Nephron progenitor cell (in vitro differentiated cells): ENCODE measurements at places on chromosomes 11 and 22.

DNA sequence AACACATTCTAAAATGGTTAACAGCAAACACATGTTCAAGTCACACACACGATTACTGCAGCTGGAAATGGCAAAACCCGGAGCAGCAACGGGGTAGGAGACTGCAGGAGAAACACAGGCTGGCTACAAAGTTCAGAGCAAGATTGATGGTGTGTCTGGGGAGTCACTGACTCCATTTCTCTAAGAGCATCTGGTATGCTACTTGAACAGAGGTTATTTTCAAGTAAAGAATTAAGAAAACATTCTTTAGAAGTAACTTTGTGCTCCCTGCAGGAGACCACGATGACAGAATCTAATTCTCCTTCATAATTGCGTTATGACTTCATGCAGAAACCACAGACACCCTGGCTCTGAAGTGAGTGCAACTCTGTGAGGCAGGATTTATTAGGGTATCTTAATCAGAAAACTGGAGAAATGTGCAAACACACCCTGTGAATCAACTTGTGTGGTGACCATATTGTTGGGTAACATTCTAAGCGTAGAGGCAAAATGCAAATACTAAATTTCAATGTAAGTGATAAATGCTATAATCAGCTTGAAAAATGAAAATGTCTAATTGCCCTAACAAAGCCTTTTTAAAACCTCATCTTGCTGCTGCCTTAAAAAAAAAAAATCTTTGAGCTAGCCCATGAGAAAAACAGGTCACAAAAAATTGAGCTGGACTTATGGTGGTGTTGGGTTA lies 303.0 kb downstream of the CADM1 start:
- peak; percentile 24 for DNase-seq
- H3K4me3 ChIP-seq = peak overlapping the region; percentile 45
- peaks cover 4% of the 10 kb centered on the region for H3K27me3 ChIP-seq
- H3K36me3 ChIP-seq = peaks cover 34% of the 10 kb centered on the region
- H3K27ac ChIP-seq = peak overlapping the region; percentile 98
- peaks cover 96% of the 10 kb centered on the region for H3K4me1 ChIP-seq

GRCh38 chr11:47071791-47072261 lies 104.9 kb downstream of the ARFGAP2 start:
- H3K36me3 ChIP-seq = peaks cover 9% of the 10 kb centered on the region
- peaks cover 7% of the 10 kb centered on the region for H3K4me1 ChIP-seq
- peak; percentile 5 for DNase-seq
- no peak overlapping the region for H3K27ac ChIP-seq

- no peaks in the 10 kb centered on the region for H3K27me3 ChIP-seq
- H3K4me1 ChIP-seq = no peaks in the 10 kb centered on the region
- H3K27ac ChIP-seq = no peak overlapping the region
- no peak overlapping the region for H3K4me3 ChIP-seq
- DNase-seq = no peak
- no peaks in the 10 kb centered on the region for H3K36me3 ChIP-seq
Measured at GRCh38 chr11:24064309-24064903, 432.4 kb upstream of the LUZP2 start.

GRCh38 chr22:44055805-44056204 lies 31.7 kb downstream of the PARVB start:
- H3K4me3 ChIP-seq = no peak overlapping the region
- H3K27me3 ChIP-seq = peaks cover 6% of the 10 kb centered on the region
- no peak for DNase-seq
- peak overlapping the region; percentile 93 for H3K27ac ChIP-seq

DNA sequence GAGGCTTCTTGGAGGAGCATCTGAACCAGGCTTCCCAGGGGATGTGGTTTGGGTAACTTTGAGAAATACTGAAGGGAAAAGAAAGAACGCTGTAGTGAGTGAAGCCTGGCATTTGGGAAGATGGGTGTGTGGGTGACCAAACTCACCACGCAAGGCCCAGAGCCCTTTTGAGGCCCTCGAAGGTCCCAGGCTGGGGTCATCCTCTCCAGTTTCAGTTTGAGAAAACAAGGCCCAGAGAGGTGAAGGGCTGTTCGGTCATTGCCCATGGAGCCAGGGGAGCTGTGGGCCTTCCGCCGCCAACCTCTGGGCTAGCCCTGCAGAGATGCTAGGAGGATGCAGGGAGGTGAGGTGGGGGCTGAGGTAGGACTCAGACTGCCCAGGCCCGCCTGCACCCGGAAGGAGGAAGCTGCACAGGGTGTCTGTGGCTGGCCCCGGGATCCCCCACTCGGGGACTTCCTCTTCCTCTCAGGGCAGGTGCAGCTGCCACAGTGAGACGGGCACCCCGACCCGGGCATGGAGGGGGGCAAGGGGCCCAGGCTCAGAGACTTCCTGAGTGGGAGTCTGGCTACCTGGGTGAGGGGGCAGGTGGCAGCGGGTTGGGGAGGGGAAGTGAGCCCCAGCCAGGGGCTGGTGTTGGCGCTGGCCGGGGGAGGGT lies at the start of gene CCDC88B:
Gene CCDC88B (plus strand): TSS at position 451 of the 655 bp plus-strand sequence. CDS start 63 bp downstream, at position 514.
- no peak for DNase-seq
- no peaks in the 10 kb centered on the region for H3K36me3 ChIP-seq
- no peak within 1 kb of the TSS for H3K27ac ChIP-seq
- H3K4me3 ChIP-seq = peak within 1 kb of the TSS; percentile 74

GRCh38 chr22:35024364-35024692 lies 41.6 kb upstream of the ISX start:
- H3K36me3 ChIP-seq = no peaks in the 10 kb centered on the region
- H3K4me1 ChIP-seq = peaks cover 22% of the 10 kb centered on the region
- DNase-seq = no peak

DNA sequence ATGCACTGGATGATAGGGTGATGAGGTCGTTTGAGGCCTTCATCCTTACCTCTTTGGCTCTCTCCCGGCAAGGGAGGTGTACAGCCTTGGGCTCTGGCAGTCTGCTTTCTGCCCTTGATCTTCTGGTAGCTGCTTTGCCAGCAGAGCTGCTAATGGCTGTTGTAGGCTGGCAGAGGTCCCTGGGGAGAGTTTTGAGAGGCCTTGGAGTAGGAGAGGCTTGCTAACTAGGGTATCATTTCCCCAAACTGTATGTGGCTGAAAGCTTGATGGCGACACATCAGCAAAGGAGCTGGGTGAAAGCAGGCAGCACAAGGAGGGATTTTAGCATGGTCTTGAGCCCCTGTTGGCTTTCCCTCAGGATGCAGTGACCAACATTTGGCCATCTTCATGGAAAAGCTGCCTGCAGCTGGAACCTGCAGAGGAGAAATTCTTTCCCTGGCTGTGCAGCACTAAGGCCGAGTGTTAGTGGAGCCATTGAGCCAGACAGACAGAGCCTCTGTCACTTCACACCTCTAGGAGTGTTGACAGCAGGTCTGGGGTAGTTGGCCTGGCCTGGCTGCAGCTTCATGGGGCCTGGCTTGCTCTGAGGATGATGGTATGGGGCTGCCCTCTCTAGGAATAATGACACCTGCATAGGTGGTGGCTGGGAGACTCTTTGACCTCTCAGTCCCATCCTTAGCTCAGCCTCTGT lies 3.5 kb upstream of the AMPD3 start:
- DNase-seq = no peak
- H3K27ac ChIP-seq = no peak overlapping the region
- H3K27me3 ChIP-seq = peaks cover 53% of the 10 kb centered on the region
- H3K4me3 ChIP-seq = peak overlapping the region; percentile 80

- no peak overlapping the region for H3K27ac ChIP-seq
- peaks cover 9% of the 10 kb centered on the region for H3K27me3 ChIP-seq
- no peaks in the 10 kb centered on the region for H3K36me3 ChIP-seq
- no peak overlapping the region for H3K4me3 ChIP-seq
- no peak for DNase-seq
Measured at GRCh38 chr11:41784513-41785335, 325.3 kb upstream of the LRRC4C start.

DNA sequence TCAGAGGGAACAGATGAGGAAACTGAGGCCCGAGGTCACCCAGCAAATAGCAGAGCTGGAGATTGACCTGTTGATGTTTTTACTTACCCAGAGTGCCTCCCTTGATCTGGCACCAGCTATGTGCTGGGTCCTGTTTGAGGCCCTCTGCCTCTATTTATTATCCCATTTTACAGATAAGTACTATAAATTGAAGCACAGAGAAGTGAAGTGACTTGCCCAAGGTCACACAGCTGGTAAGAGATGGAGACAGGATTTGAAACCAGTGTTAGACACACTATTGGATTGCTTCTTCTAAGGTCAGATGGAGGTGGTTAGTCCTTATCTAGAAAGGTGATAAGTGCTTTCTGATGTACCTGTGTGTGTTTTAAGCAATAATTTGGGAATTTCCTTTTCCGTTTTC lies 13.5 kb downstream of the SGSM1 start:
- no peak overlapping the region for H3K27ac ChIP-seq
- peaks cover 4% of the 10 kb centered on the region for H3K4me1 ChIP-seq
- peaks cover 10% of the 10 kb centered on the region for H3K36me3 ChIP-seq
- no peak overlapping the region for H3K4me3 ChIP-seq
- no peak for DNase-seq

DNA sequence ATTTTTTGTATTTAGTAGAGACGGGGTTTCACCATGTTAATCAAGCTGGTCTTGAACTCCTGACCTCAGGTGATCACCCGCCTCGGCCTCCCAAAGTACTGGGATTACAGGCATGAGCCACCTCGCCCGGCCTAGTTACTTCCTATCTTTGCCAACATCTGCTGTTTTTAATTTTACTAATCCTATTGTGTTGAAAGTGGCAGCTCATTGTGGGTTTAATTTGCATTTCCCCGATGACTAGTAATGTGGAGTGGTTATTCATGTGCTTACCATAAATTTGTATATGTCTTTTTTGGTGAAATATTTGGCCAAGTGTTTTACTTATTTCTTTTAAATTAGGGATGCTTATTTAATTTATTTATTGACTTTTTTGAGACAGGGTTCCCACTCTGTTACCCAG lies 74.2 kb upstream of the SLC25A18 start:
- H3K4me1 ChIP-seq = peaks cover 21% of the 10 kb centered on the region
- no peak overlapping the region for H3K4me3 ChIP-seq
- H3K27me3 ChIP-seq = no peaks in the 10 kb centered on the region

- peaks cover 23% of the 10 kb centered on the region for H3K4me1 ChIP-seq
- no peak for DNase-seq
- H3K4me3 ChIP-seq = no peak overlapping the region
- peaks cover 34% of the 10 kb centered on the region for H3K36me3 ChIP-seq
- no peaks in the 10 kb centered on the region for H3K27me3 ChIP-seq
Measured at GRCh38 chr22:27989758-27990450, 70.8 kb upstream of the PITPNB start.

DNA sequence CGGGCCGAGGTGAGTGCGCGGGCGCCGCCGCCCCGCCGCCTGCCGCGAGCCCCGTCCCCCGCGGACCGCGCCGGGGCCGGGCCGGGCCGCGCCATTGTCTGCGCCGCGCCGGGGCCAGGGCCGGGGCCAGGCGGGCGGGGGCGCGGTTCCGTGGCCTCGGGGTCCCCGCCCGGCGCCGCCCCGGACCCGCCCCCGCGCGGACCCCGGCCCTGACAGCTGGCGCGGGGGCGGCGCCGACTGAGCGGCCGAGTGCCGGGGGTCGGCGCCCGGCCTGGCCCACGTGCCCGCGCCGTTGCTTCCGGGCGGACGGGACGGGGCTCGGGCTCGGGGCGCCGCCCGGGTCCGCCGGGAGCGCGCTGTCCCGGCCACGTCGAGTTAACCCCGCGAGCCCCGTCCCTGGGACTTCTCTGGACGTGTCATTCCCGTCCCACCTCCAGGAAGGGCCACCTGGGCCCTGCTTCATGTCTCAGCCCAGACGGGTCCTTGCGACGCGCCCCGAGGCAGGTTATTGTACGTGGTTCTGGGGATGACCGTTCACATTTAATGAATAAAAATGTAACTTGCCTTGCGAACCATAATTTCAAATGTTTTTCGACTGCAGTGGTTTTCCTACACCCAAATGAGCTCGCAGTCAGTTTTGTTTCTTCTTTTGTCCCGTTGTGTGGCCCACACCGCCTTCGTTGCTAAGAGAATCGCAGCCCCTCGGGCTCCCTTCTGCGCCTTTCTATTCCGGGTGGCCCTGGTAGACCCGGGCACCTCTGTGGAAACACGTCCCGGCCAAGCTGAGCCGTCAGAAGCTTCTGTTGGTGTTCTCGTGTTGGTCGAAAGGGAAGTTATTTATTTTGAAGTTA lies 562 bp downstream of the ZBED4 start:
- DNase-seq = peak; percentile 53
- peaks cover 40% of the 10 kb centered on the region for H3K27me3 ChIP-seq
- peaks cover 46% of the 10 kb centered on the region for H3K4me1 ChIP-seq
- H3K4me3 ChIP-seq = peak overlapping the region; percentile 95
- H3K36me3 ChIP-seq = peaks cover 12% of the 10 kb centered on the region

- H3K36me3 ChIP-seq = no peaks in the 10 kb centered on the region
- H3K27me3 ChIP-seq = peaks cover 16% of the 10 kb centered on the region
- H3K27ac ChIP-seq = no peak overlapping the region
- H3K4me3 ChIP-seq = no peak overlapping the region
- DNase-seq = no peak
- H3K4me1 ChIP-seq = peaks cover 35% of the 10 kb centered on the region
Measured at GRCh38 chr11:19075636-19076035, 15.1 kb upstream of the MRGPRX2 start.

DNA sequence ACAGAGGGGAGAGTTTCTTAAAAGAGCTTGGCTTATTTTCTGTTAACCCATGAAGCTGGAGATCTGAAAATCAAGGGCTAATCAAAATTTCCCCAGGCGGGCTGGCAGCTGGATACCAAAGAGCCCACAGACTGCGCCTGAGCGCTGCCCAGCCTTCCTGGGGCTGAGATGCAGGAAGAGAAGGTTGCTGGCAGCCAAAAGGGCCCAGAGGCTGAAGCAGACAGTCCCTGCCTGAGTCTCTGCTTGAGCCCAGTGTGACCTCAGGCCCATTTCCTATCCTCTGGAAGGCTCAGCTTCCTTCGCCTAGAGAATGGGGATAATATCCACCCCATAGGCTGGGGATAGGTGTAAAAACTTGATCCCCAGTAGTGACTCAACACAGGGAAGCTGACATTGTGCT lies 49.1 kb downstream of the ARRB1 start:
- no peak for DNase-seq
- H3K27me3 ChIP-seq = peaks cover 22% of the 10 kb centered on the region
- no peak overlapping the region for H3K27ac ChIP-seq
- no peaks in the 10 kb centered on the region for H3K36me3 ChIP-seq
- H3K4me1 ChIP-seq = peaks cover 11% of the 10 kb centered on the region

- peaks cover 13% of the 10 kb centered on the region for H3K27me3 ChIP-seq
- H3K36me3 ChIP-seq = no peaks in the 10 kb centered on the region
- H3K4me1 ChIP-seq = peaks cover 24% of the 10 kb centered on the region
- no peak overlapping the region for H3K27ac ChIP-seq
- H3K4me3 ChIP-seq = peak overlapping the region; percentile 30
- no peak for DNase-seq
Measured at GRCh38 chr22:29308148-29308790, 1.8 kb downstream of the GAS2L1 start.

GRCh38 chr11:122393209-122393860 lies 262.2 kb upstream of the UBASH3B start:
- no peaks in the 10 kb centered on the region for H3K36me3 ChIP-seq
- peaks cover 13% of the 10 kb centered on the region for H3K4me1 ChIP-seq
- no peak overlapping the region for H3K27ac ChIP-seq
- H3K27me3 ChIP-seq = no peaks in the 10 kb centered on the region
- DNase-seq = no peak
